B cell (primary cell): ENCODE measurements at places on chromosomes 4 and X. TPM values are rescaled to one million over a fixed set of nuclear protein-coding genes. Genes with fewer than 3 reads are reported as not detected.

DNA sequence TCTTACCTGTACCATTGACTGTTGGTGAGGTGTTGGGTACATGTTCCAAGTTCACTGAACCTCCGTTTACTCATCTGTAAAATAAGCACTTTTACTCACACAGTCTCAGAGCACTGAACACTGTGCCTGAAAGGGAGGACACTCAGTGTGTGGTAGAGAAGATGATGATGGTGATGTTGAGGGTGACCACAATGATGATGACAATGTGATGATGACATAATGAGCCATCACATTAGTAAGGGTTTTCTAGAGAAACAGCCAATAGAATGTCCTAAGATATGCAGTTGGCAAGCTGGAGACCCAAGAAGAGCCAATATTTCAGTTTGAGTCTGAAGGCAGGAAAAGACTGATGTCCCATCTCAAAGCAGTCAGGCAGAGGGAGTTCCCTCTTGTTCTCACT is 315.4 kb upstream of the IGFBP7 start:
- no peak overlapping the region for H3K27ac ChIP-seq
- H3K27me3 ChIP-seq, result no peaks in the 10 kb centered on the region
- H3K4me3 ChIP-seq, result no peak overlapping the region
- DNase-seq, result no peak

- no peaks in the 10 kb centered on the region for H3K4me1 ChIP-seq
- H3K27me3 ChIP-seq, result no peaks in the 10 kb centered on the region
- H3K36me3 ChIP-seq, result no peaks in the 10 kb centered on the region
- DNase-seq, result peak; percentile 2
Observed at GRCh38 chr4:120718979-120719566, 203.5 kb downstream of the PRDM5 start.

GRCh38 chr4:6162885-6163284 is 37.5 kb downstream of the JAKMIP1 start:
- no peak for DNase-seq
- H3K27me3 ChIP-seq, result no peaks in the 10 kb centered on the region
- H3K4me3 ChIP-seq, result no peak overlapping the region
- no peaks in the 10 kb centered on the region for H3K36me3 ChIP-seq

Gene SPATA18
- polyA plus RNA-seq, result 0.13 and 0.42 TPM in 2 replicates

DNA sequence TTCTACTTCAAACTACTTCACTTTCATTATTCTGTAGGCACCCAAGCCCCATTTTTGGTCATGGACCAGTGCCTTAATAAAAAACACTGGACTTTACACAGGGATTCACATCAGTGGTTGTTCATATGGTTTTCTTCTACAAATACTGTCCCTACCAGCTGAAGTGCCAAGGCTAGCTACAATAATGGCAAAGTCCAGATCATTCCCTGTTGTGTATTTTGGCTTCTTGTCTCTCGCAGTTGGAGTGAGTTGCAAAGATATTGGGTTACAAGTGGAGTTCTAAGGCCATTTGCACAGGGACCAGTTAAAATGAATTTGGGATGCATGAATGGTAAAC is 16.7 kb upstream of the ANKRD17 start:
- H3K36me3 ChIP-seq, result no peaks in the 10 kb centered on the region
- no peak overlapping the region for H3K4me3 ChIP-seq
- H3K27ac ChIP-seq, result no peak overlapping the region
- no peaks in the 10 kb centered on the region for H3K27me3 ChIP-seq
- no peaks in the 10 kb centered on the region for H3K4me1 ChIP-seq
- DNase-seq, result no peak

- no peaks in the 10 kb centered on the region for H3K4me1 ChIP-seq
- no peak overlapping the region for H3K27ac ChIP-seq
- no peaks in the 10 kb centered on the region for H3K27me3 ChIP-seq
- H3K4me3 ChIP-seq, result no peak overlapping the region
Observed at GRCh38 chr4:149158817-149159216, 656.8 kb downstream of the IQCM start.

DNA sequence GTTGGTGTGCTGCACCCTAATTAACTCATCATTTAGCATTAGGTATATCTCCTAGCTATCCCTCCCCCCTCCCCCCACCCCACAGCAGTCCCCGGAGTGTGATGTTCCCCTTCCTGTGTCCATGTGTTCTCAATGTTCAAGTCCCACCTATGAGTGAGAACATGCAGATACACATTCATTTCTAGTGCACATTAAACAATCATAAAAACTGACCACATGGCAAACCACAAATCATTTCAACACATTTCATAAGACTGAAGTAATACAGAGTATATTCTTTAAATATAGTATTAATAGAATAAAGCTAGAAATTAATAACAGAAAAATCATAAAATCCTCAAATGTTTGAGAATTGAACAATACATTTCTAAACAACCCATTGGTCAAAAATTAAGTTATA is 34.1 kb downstream of the PRKG2 start:
- H3K4me1 ChIP-seq, result no peaks in the 10 kb centered on the region
- no peak for DNase-seq
- no peaks in the 10 kb centered on the region for H3K27me3 ChIP-seq
- H3K27ac ChIP-seq, result no peak overlapping the region
- no peak overlapping the region for H3K4me3 ChIP-seq

Gene GAGE1
- not detected in 2 replicates for polyA plus RNA-seq
